ENCODE measurements at places on chromosomes 1 and 21.

GRCh38 chr21:15671188-15671587 lies 58.6 kb upstream of the USP25 start:
- no peak for DNase-seq

- DNase-seq, result no peak
Observed at GRCh38 chr1:203835476-203835875, 25.9 kb upstream of the SNRPE start.

- DNase-seq, result peak; percentile 31
Observed at GRCh38 chr1:118077331-118078045, 107.5 kb downstream of the SPAG17 start.

DNA sequence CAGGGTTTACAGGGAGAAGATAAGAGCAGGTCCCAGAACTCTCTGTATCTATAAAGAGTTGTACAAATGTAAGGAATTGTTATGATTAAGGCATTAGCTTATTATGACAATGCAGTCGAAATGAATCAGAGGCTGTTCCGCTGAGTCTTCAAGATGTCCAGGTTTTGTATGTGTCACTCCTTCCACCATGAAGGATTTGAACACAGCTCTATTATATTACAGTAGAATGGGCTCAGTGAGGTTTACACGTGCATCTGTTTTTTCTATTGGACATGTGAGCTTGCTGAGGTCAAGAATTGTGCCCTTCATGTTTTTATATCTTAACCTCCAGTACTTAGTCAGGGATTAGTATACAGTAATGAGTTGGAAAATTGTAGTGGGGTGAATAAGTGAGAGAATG lies 86.3 kb downstream of the MPZL1 start:
- DNase-seq, result no peak

DNA sequence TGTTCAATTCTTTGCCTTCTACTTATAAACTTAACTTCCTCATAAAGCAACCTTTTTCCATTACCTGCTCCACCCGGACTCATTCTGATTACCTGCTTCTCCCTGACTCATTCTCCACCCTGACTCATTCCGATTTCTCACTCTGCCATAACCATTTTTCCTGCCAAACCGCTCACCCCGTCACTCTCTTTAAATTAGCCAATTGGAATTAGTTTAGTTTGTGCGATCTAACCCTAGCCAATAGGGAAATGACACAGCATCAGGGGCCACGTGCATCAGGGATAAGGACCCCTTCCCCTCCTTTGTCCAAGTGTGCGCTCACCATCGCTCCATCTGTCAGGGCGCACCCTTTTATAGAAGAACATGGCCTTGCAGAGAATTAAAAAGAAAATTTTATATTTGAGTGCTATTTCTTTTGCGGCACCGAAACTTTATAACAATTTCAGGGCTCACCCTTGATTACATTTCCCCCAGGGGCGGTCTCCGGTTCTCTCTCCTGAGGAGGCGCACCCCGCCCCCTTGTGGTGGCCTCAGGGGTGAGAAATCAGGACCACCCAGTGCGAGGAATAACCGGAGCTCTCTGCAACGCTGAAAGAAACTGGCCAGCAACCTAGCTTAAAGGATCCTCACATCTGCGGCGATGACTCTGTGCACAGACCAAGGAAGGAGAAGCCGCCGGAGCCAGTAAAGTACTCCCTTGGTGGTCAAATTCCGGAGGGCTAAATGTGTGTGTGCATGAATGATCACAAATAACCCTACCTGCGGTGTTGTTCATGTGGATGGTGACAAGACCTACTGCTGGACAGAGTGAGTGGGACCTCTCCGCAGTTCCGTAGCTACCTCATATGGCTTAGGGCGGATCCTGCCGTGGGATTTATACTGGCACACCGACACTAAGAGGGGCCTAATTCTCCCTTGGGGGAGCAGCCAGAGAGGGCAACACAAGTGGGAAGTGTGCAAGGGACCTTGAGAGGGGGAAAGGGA lies 30.3 kb upstream of the CBR3 start:
- peak; percentile 43 for DNase-seq

DNA sequence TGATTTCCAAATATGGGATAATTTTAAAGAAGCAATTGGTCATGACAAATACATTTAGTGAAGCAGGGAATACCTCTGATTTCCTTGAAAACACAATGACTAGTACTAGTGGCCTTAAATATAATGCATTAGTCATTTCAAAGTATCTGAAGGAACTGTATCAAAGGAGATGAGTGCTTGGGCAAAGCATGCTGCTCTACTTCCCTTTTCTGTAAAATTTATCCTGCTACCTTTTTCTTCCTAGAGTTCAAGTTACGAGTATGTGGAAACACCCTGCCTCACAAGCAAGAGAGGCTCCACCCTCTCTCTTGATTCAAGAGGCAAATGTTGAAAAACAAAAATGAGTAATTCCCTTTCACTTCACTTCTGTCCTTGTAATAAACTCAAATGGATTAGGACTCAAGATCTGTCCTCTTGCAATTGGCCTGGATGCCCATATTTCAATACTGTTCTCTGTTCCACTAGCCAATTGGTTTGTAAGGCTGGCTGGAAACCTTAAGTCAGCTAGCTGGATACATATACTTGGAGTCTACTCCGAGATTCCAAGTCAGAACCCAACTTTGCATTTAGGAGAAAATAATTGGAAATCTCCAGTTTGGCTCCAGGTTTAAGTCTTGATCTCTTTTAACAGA lies 92.5 kb downstream of the CDC42BPA start:
- DNase-seq, result no peak

- DNase-seq, result no peak
Observed at GRCh38 chr1:217343907-217344306, 287.0 kb downstream of the GPATCH2 start.

Measured in ELF-1 (cell line).